AG04449 (cell line): ENCODE measurements at places on chromosomes 16 and 17.

DNA sequence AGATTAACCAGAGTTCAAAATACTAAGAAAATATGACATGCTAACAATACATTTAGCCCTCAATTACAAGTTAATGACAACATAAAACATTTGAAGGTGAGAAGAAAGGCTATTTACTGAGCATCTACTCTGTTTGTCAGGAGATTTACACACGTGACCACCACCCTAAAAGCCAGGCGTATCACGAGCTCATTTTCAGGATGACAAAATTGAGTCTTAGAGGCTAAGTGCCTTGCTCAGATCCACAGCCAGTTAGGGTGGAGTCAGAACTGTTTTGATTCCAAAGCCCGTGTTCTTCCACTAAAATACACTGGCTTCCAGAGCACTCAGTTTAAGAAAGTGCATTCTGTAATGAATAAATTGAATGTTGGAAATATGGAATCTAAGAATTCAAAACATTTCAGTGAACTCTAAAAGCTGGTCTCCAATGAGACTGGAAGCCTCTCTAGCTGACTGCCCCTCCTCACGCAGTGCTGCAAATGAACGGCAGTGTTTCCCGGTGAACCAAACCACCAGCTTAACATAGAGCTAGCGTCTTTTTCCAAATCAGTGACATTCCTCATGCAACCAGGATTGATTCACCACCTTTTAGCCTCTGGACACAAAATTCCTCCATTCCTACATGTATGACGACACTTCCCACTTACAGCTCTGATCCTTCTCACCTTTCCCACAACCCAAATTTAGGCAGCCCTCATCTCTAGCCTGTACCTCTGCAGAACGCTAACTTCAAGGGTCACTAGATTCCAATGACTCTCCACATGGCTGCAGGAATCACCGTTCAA, 5.9 kb downstream of the ZDHHC7 start:
- no peak for DNase-seq

- DNase-seq = no peak
Observed at GRCh38 chr17:27571563-27572352, 59.2 kb upstream of the LGALS9 start.

DNA sequence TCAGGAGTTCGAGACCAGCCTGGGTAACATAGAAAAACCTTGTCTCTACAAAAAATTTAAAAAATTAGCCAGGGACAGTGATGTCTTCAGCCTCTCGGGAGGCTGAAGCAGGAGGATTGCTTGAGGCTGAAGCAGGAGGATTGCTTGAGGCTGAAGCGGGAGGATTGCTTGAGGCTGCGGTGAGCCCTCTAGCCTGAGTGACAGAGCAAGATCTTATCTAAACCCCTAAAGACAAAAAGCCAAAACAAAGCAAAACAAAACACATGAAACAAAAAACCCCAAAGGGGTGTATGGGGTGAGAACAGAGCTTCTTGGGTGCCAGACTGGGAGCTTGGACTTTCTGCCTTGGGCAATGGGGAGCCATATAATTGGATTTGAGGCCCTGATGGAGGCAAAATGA, 2.6 kb downstream of the SPNS3 start:
- no peak for DNase-seq

- DNase-seq = peak; percentile 63
Observed at GRCh38 chr17:77365584-77366186, 224.9 kb downstream of the SEC14L1 start.

DNA sequence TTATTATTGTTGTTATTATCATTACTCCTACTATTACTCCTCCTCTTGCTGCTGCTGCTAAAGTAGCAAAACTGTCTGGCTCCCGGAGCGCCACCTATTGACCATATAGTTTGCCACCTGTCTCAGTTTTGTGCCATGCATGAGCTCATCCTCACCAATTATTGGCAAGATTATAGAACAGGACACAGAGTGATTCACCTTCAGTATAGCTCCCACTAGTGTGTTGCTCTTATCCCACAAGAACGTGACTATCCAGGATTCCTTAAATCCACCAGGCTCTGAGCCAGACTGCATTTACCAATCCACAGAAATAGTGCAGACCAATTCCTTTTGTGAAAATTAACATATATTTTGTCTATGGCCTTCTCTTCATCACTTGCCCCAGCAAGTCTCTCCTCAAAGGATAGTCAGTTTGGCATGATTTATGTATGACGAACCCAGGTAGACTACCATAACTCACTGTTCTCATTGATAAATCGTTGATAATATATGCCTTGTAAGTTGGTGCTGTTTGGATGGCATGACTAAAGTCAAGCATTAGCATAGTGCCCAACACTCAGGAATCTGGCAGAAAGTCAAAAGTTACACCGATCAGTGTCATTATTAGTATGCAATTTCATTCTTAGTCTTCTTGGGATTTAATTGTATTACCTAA, 405.5 kb upstream of the HSBP1 start:
- no peak for DNase-seq

GRCh38 chr17:54482843-54483242, 417.8 kb upstream of the TOM1L1 start:
- no peak for DNase-seq
